Aorta (tissue), 5 donors: ENCODE measurements at places on chromosomes 6 and 20. TPM values are rescaled to one million over a fixed set of nuclear protein-coding genes. Genes with fewer than 3 reads are reported as not detected.

- H3K27me3 ChIP-seq, result no peaks in the 10 kb centered on the region
- H3K36me3 ChIP-seq, result no peaks in the 10 kb centered on the region
- H3K4me3 ChIP-seq, result no peak overlapping the region
- no peak overlapping the region for H3K27ac ChIP-seq
- H3K4me1 ChIP-seq, result no peaks in the 10 kb centered on the region
These were observed 56.4 kb downstream of the FOXF2 start for GRCh38 chr6:1445650-1446330.

Gene SYCP2L
- total RNA-seq, result 1.3 TPM

- no peaks in the 10 kb centered on the region for H3K27me3 ChIP-seq
- no peaks in the 10 kb centered on the region for H3K36me3 ChIP-seq
- H3K4me3 ChIP-seq, result no peak overlapping the region
- no peak overlapping the region for H3K27ac ChIP-seq
- DNase-seq, result no peak
- no peaks in the 10 kb centered on the region for H3K4me1 ChIP-seq
These were observed 120.2 kb downstream of the QRSL1 start for GRCh38 chr6:106749609-106750008.

Gene MPC1
- total RNA-seq, result 36.7 TPM

Gene PRDM13
- total RNA-seq, result not detected

GRCh38 chr6:106002005-106002404 is 84.1 kb upstream of the PRDM1 start:
- DNase-seq, result no peak
- H3K27ac ChIP-seq, result no peak overlapping the region
- H3K4me3 ChIP-seq, result no peak overlapping the region
- no peaks in the 10 kb centered on the region for H3K36me3 ChIP-seq
- no peaks in the 10 kb centered on the region for H3K4me1 ChIP-seq

Gene PARD6B
- total RNA-seq, result 2.6 TPM

DNA sequence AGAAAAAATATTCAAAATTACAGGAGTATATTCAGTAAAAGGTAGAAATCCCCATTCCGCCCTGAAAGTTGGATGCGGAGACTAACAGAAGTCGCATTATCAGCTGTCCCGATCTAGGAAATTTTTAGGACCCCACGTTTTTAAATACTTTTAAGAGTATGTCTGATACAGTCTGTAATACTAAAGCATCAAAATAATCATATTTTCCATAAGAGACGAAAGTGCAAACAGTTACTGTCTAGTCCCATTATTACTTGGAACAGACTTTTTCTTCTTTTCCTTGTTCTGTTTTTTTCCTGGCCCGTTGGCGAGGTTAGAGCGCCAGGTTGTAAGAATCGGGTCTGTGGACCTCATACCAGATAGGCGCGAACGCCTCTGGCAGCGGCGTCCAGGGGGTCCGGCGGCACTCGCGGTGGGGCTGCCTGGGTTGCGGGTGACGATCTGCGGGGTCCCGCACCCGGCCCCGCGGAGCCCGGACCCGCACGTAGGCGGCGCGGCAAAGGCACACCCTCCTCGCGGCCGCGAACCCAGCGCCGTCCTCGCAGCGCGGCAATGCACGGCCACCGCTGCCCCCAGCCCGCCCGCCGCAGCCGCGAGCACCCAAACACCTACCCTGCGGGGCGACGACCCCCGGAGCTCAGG is 460 bp downstream of the PLAGL1 start:
- no peak for DNase-seq
- H3K27ac ChIP-seq, result peak overlapping the region; percentile 46
- H3K4me3 ChIP-seq, result peak overlapping the region; percentile 23

Gene KHDC1
- total RNA-seq, result 2.8 TPM

GRCh38 chr20:438571-439469 is 23.5 kb downstream of the TBC1D20 start:
- H3K27me3 ChIP-seq, result no peaks in the 10 kb centered on the region
- peak; percentile 55 for DNase-seq
- H3K36me3 ChIP-seq, result peaks cover 9% of the 10 kb centered on the region
- H3K4me1 ChIP-seq, result no peaks in the 10 kb centered on the region

GRCh38 chr6:39898625-39899024 is 35.6 kb downstream of the MOCS1 start:
- no peaks in the 10 kb centered on the region for H3K4me1 ChIP-seq
- peaks cover 5% of the 10 kb centered on the region for H3K36me3 ChIP-seq
- no peak overlapping the region for H3K27ac ChIP-seq
- no peak for DNase-seq
- no peak overlapping the region for H3K4me3 ChIP-seq

Gene BACH2
- total RNA-seq, result 11.6 TPM

- DNase-seq, result no peak
- no peaks in the 10 kb centered on the region for H3K4me1 ChIP-seq
- H3K4me3 ChIP-seq, result no peak overlapping the region
- no peaks in the 10 kb centered on the region for H3K36me3 ChIP-seq
These were observed 5.8 kb downstream of the GRM4 start for GRCh38 chr6:34140075-34140474.

Gene LHFPL5
- total RNA-seq, result not detected

- H3K4me1 ChIP-seq, result no peaks in the 10 kb centered on the region
- no peak overlapping the region for H3K27ac ChIP-seq
- H3K36me3 ChIP-seq, result no peaks in the 10 kb centered on the region
- DNase-seq, result no peak
- H3K4me3 ChIP-seq, result no peak overlapping the region
These were observed 10.0 kb upstream of the BTBD9 start for GRCh38 chr6:38649744-38650143.

GRCh38 chr6:5094327-5094726 is 9.2 kb downstream of the PPP1R3G start:
- no peaks in the 10 kb centered on the region for H3K27me3 ChIP-seq
- no peak for DNase-seq
- H3K4me1 ChIP-seq, result no peaks in the 10 kb centered on the region
- H3K27ac ChIP-seq, result no peak overlapping the region
- no peaks in the 10 kb centered on the region for H3K36me3 ChIP-seq

Gene RPS10
- total RNA-seq, result 835 TPM

DNA sequence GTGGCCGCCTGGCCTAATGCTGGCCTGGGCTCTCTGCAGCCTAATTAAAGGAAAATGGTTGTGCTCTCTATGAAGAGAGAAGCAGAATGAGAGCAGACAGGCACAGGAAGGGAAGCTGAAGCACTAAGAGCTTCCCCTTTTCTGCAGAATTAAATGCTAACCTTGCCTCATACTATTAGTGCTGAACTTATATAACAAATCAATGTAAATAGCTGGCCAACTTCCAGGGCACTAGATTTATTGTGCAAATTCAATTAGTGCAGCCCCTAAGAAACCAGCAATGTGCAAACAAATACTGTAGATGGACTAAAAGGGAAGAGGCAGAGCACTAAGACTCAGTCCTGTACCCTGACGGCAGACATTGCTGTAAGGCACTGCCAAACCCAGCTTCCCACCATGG is 36.1 kb upstream of the INSM1 start:
- no peak overlapping the region for H3K27ac ChIP-seq
- no peaks in the 10 kb centered on the region for H3K4me1 ChIP-seq
- no peaks in the 10 kb centered on the region for H3K36me3 ChIP-seq
- no peak for DNase-seq

DNA sequence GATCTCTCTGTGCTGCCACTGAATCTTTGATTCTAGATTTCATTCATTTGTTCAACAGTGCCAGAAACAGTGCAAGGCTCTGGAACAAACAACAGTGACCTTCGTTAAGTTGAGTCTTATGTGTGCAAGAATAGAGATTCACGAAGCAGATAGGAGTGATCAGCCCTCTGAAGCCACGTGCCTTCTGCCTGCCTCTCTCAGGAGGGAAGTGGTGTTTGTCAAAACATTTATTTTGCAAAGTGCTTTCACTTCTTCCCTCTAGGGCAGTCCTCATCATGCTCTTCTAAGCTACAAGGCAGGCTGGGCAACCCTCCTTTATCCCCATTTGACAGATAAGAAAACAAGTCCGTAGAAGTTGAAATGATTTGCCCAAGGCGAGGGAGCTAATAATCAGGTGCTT is 204.3 kb downstream of the TFAP2C start:
- no peak for DNase-seq
- H3K27ac ChIP-seq, result no peak overlapping the region
- H3K4me3 ChIP-seq, result no peak overlapping the region
- no peaks in the 10 kb centered on the region for H3K36me3 ChIP-seq
- H3K27me3 ChIP-seq, result no peaks in the 10 kb centered on the region

Gene ATP9A
- total RNA-seq, result 49.0 TPM

GRCh38 chr6:89298680-89299465 is 16.2 kb downstream of the GABRR2 start:
- H3K27ac ChIP-seq, result no peak overlapping the region
- H3K27me3 ChIP-seq, result no peaks in the 10 kb centered on the region

DNA sequence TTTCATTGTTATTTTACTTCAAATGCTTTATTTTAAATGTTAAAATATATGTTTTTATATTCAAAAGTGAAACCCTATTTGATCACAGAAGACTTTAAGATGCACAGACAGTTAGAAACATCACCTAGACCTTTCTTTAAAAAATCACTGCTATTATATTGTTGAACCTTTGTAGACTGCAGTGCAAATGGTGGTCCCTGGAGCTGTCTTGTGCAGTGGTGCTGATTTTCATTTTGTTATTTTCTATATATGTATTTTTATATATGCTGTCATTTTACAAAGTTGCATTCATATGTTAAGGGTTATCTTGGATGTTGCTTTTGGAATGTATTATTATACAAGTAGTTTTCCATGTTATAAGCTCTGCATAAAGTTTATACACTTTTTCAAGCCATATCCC is 18.7 kb upstream of the HLA-B start:
- no peak overlapping the region for H3K4me3 ChIP-seq
- no peak overlapping the region for H3K27ac ChIP-seq
- no peak for DNase-seq
- no peaks in the 10 kb centered on the region for H3K36me3 ChIP-seq

DNA sequence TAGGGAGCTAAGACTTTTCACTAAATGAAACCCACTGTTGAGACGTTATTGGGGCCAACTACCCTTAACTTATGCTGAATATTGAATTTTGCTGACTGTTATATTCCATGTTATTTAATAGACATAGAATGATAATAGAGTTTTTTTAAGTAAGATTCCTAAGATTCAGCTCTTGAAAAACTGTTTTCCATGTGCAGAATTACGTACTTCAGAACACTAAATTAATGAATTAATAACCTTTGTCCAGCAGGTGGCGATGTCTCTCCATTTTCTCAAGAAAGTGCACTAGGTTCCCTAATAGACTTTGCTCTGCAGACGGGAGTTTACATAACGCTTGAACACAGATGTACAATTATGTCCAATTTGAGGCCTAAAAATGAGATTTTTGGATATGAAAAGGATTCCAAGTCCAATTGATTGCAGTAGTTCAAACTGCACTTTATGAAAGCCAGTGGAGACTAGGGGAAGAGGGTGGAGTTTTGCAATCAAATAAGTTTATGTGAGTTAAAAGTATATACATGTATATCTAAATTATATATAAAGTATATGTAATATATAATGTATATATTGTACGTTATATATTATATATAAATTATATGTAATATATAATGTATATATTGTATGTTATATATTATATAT is 282.1 kb downstream of the UST start:
- peak; percentile 62 for DNase-seq
- H3K4me3 ChIP-seq, result no peak overlapping the region
- H3K27ac ChIP-seq, result no peak overlapping the region

- DNase-seq, result peak; percentile 85
- no peak overlapping the region for H3K27ac ChIP-seq
These were observed 323.3 kb upstream of the NT5E start for GRCh38 chr6:85126485-85127167.

Gene DPPA5
- not detected for total RNA-seq

GRCh38 chr6:80605165-80605989 is 498.9 kb downstream of the BCKDHB start:
- no peaks in the 10 kb centered on the region for H3K27me3 ChIP-seq
- H3K27ac ChIP-seq, result no peak overlapping the region
- no peaks in the 10 kb centered on the region for H3K36me3 ChIP-seq
- peaks cover 4% of the 10 kb centered on the region for H3K4me1 ChIP-seq

DNA sequence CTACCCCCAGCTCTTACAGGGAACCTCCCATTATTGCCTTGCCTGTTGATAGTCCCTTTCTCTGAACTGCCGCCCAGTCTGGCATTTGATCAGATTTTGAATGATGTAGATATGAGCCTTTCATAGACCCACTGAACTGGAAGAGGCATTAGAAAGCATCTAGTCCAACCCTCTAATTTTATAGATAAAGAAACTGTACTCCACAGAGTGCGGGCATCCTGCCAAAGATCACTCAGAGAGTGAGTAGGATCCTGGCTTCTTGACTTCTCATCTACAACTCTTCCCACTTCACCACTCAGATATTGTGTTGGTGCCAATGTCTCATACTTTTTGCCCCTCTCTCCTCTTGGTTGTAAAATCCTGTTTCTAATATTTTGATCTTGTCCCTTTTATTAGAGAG is 179.2 kb upstream of the BMP2 start:
- H3K27me3 ChIP-seq, result no peaks in the 10 kb centered on the region
- no peak overlapping the region for H3K27ac ChIP-seq
- H3K4me1 ChIP-seq, result no peaks in the 10 kb centered on the region
- H3K4me3 ChIP-seq, result no peak overlapping the region
- no peaks in the 10 kb centered on the region for H3K36me3 ChIP-seq
- no peak for DNase-seq

Gene THEMIS
- total RNA-seq, result 1.7 TPM

DNA sequence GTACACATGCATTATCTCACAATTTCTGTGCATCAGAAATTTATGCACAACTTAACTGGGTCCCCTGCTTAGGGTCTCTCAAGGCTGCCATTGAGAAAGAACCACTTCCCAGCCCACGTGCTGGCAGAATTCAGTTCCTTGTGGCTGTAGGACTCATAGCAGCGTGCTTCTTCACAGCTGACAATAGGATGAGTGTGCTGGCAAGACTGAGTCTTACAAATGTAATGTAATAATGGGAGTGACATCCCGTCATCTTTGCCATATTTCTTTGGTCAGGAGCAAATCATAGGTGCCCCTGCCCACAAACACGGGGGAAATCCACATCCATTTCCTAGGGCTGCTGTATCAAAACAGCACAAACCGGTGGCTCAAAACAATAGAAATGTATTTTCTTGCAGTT is 77.4 kb downstream of the FIG4 start:
- H3K36me3 ChIP-seq, result no peaks in the 10 kb centered on the region
- no peak for DNase-seq
- H3K27ac ChIP-seq, result no peak overlapping the region
- H3K4me1 ChIP-seq, result peaks cover under 1% of the 10 kb centered on the region
- no peaks in the 10 kb centered on the region for H3K27me3 ChIP-seq
